A549 treated with AZD2906 at 1 μM for 4 hours (cell line): ENCODE measurements at places on chromosomes 4 and X. TPM values are rescaled to one million over a fixed set of nuclear protein-coding genes. Genes with fewer than 3 reads are reported as not detected.

P2RY10 gene
- total RNA-seq, result not detected in 5 replicates

DUSP9 gene
- total RNA-seq, result 1.3 to 1.7 TPM (median 1.5 TPM) in 5 replicates

POU3F4 gene
- total RNA-seq, result not detected in 5 replicates

CSAG1 gene
- total RNA-seq, result 0.18 to 0.46 TPM (median 0.24 TPM) in 5 replicates

CT45A1 gene
- total RNA-seq, result 0.07 TPM in 1 of 5 replicates, not detected in the others

EDA2R gene
- total RNA-seq, result 10.3 to 11.9 TPM (median 11.5 TPM) in 5 replicates

CDS1 gene
- 0.48 to 0.66 TPM (median 0.58 TPM) in 5 replicates for total RNA-seq

HGFAC gene
- total RNA-seq, result 0.09 to 0.26 TPM (median 0.14 TPM) in 5 replicates

AMER1 gene
- 2.1 to 2.9 TPM (median 2.6 TPM) in 5 replicates for total RNA-seq

HPSE gene
- 1.0 to 1.5 TPM (median 1.3 TPM) in 5 replicates for total RNA-seq

NDNF gene
- total RNA-seq, result not detected in 5 replicates

CT83 gene
- not detected in 5 replicates for total RNA-seq

RAB9B gene
- total RNA-seq, result 0.02 to 0.05 TPM (median 0.03 TPM) in 4 of 5 replicates, not detected in the other

DDIT4L gene
- 0.09 to 0.61 TPM (median 0.26 TPM) in 5 replicates for total RNA-seq

CCSER1 gene
- not detected in 5 replicates for total RNA-seq

ATOH1 gene
- not detected in 5 replicates for total RNA-seq

PPEF2 gene
- not detected in 5 replicates for total RNA-seq

PDHA2 gene
- not detected in 5 replicates for total RNA-seq

GLRB gene
- total RNA-seq, result 0.51 to 1.00 TPM (median 0.63 TPM) in 5 replicates

FGF13 gene
- 0.05 to 0.06 TPM in 2 of 5 replicates, not detected in the others for total RNA-seq

EGFL6 gene
- not detected in 5 replicates for total RNA-seq

SPARCL1 gene
- total RNA-seq, result not detected in 5 replicates

RAP1GDS1 gene
- total RNA-seq, result 19.4 to 28.8 TPM (median 22.5 TPM) in 5 replicates

CHRDL1 gene
- not detected in 5 replicates for total RNA-seq

PTPN13 gene
- total RNA-seq, result 3.4 to 5.4 TPM (median 3.7 TPM) in 5 replicates

CLTRN gene
- 0.65 to 0.96 TPM (median 0.80 TPM) in 5 replicates for total RNA-seq

DGAT2L6 gene
- not detected in 5 replicates for total RNA-seq

SPANXC gene
- 0.45 to 0.97 TPM (median 0.46 TPM) in 3 of 5 replicates, not detected in the others for total RNA-seq

WDR17 gene
- total RNA-seq, result 1.1 to 1.9 TPM (median 1.3 TPM) in 5 replicates

KCND1 gene
- 0.65 to 1.2 TPM (median 1.1 TPM) in 5 replicates for total RNA-seq

CEP135 gene
- 3.8 to 6.4 TPM (median 4.4 TPM) in 5 replicates for total RNA-seq

GAB1 gene
- 1.8 to 2.9 TPM (median 2.5 TPM) in 5 replicates for total RNA-seq

IL3RA gene
- 0.14 to 0.24 TPM (median 0.21 TPM) in 5 replicates for total RNA-seq

DCAF12L2 gene
- 0.06 to 0.10 TPM (median 0.08 TPM) in 5 replicates for total RNA-seq

FAM9C gene
- 0.01 to 0.05 TPM in 2 of 5 replicates, not detected in the others for total RNA-seq

ITM2A gene
- 0.06 to 0.15 TPM (median 0.10 TPM) in 3 of 5 replicates, not detected in the others for total RNA-seq
